ENCODE measurements at places on chromosomes 12 and 14.

DNA sequence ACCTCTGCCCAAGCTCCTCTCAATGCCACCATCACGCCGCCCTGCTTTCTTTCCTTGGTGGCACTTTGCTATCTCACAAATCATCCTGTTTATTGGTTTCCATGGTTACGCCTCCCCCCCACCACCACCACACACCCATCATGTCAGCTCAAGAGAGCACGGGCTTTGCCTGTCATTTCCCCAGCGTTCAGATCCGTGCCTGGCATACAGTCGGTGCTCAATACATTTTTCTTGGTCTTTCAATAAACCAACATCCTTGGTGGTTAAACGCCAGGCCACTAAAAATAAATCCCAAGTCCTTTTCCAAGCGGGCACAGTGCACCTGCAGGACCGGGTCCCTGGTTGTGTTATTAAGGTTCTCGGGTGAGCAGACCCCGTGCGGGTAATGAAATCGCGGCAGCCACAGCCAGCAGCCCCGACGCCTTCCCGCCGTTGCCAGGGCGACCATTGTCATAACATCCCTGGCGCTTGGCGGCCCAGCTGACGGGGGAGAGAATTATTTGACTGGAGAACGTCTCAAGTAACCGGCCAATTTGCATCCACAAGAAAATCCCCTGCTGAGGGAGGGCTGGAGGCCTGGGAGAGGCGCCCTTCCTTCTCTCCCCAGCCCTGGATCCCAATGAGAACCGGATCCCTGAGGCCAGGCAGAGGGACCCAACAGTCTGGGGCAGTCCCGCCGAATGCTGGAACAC, 92.9 kb downstream of the KSR2 start:
- DNase-seq, result peak; percentile 12

GRCh38 chr14:55832122-55832911, 252.3 kb downstream of the KTN1 start:
- no peak for DNase-seq

DNA sequence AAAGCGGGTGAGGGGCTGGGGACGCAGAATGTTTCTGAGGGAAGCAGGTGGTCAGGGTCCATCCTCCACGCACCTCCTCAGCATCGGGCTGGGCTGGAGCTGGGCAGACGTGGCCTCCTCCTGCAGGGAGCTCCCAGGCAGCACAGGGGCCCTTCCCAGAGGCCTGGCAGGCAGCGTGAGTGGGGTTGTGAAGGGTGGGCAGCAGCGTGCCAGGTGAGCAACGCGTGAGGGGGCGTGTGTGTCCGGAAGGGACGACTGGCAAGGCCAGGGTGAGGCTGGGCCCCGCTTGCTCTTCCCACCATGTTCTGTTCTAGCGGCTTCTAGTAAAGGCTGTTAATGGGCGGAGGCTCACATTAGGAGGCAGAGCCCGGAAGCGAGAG, 17.1 kb downstream of the ANKRD9 start:
- DNase-seq, result no peak

- no peak for DNase-seq
Observed at GRCh38 chr14:44339862-44340261, 167.2 kb downstream of the FSCB start.

GRCh38 chr12:47943623-47944340, 19.6 kb upstream of the TMEM106C start:
- DNase-seq, result no peak

- no peak for DNase-seq
Observed at GRCh38 chr12:7638064-7638759, 27.5 kb downstream of the APOBEC1 start.

- no peak for DNase-seq
Observed at GRCh38 chr12:57626111-57626920, 6.7 kb downstream of the B4GALNT1 start.

DNA sequence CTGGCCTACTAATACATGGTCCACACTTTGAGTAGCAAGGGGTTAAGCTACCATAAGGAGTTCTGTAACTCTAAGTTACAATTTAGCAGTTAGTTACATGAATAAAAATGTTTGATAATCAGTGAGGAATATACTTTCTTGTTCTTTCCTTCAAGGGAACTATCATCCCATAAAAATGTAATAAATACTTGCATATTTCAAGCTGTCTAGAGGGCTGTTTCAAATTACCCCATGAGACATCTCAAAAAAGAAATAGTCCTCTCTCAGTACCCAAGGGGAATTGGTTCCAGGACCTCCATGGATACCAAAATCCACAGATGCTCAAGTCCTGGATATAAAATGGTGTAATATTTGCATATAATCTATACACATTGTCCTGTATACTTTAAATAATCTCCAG, 48.7 kb upstream of the GNG2 start:
- DNase-seq, result no peak

DNA sequence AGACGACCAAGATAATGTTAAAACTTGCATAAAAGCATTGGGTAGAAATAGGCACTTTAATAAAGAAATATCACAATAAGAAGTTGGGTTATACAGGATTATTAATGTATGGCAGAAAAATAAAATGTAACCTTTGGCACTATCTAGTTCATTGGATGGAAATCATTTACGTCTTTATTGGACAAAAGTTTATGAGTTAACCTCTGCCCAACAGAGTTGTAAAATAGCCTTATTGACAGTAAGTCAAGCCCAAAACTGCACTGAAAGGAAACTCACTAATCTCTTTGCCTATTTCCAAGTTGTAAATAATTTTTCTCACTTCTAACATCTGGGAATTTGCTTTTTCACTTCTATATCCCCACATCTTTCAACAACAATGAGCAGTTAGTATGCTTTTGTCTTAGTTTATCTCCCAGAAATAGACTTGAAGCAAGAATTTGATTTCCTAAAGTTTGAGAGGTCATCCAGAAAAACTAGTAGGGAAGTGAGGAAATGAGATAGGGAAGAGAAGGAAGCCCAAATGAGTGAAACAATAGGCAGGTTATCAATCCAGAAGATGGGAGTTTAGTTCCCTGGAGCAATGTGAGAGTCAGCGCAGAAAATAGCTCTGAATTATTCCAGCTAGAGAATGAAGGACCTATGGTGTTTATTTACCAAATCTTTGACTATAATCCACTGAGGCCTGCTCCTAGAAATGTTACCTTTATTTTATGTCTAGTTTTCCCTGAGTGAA, 434.8 kb downstream of the CCER1 start:
- no peak for DNase-seq

GRCh38 chr14:75705014-75705413, 44.0 kb downstream of the TTLL5 start:
- DNase-seq, result no peak

DNA sequence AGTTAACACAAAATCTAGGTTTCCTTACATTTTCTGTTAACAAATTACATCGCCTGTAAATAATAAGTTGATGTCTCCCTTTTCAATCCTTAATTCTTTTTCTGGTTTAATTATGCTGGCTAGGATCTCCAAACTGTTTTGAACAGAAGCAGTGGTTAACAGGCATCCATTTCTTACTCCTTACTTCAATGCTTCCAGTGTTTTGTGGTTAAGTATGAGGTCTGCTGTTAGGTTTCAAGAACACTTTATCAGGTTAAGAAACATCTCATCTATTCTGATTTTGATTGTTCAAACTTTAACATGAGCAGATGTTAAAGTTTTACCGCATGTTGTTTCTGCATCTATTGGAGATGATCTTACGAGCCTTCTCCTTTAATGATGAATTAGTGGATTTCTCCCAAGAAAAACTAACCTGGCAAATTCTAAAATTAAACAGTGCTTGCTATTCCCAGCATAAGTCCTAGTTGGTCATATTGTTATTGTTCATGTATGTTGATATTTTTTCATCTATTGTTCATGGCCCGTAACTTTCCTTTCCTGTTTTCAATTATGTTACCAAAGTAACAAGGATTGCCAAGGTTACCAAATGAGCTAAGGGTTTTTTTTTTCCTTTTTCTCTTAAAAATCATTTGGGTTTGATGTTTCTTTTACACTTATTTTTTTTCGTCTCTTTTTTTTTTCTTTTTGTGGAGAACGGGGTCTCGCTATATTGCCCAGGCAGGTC, 33.4 kb downstream of the POLE start:
- no peak for DNase-seq

Measured in activated CD4-positive, alpha-beta T cell treated with anti-CD3 and anti-CD28 coated beads for 4 hours (primary cell).